Breast epithelium (tissue), 4 donors: ENCODE measurements at places on chromosomes 4 and X. TPM values are rescaled to one million over a fixed set of nuclear protein-coding genes. Genes with fewer than 3 reads are reported as not detected.
A peak's percentile ranks its signal among the peaks of the same experiment; 100 is the strongest.

Gene PFKFB1
- total RNA-seq = 18.7 TPM

Gene KLHL4
- total RNA-seq = 0.66 TPM

Gene SRPX2
- total RNA-seq = 61.0 TPM

Gene COL25A1
- 2.8 TPM for total RNA-seq

Gene SMIM31
- total RNA-seq = 0.44 TPM

Gene IL15
- total RNA-seq = 5.1 TPM

Gene PCYT1B
- 0.16 TPM for total RNA-seq

DNA sequence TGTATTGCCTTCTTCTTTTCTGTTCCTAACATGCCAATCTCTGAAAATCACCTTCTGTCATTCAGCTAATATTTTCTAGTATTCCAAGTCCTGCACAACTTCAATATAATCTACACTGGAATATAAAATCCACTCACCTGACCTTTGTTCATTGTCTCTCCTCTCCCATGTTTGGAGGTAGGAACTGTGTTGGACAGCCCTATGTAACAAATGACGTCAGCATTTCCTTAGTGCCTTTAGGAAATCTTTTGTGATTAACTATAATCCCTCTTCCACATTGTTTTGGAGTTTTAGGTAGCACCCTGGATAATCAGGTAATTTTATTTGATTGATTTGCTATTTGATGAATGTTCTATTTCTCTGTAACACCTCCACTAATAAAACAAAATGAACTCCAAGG is 814.8 kb upstream of the PRKX start:
- DNase-seq = no peak
- H3K4me1 ChIP-seq = no peaks in the 10 kb centered on the region
- H3K4me3 ChIP-seq = no peak overlapping the region
- no peaks in the 10 kb centered on the region for H3K36me3 ChIP-seq
- H3K27ac ChIP-seq = no peak overlapping the region

- H3K4me1 ChIP-seq = no peaks in the 10 kb centered on the region
- no peak overlapping the region for H3K4me3 ChIP-seq
- no peak overlapping the region for H3K27ac ChIP-seq
- no peak for DNase-seq
Observed at GRCh38 chrX:148047200-148047599, 66.1 kb downstream of the FMR1NB start.

DNA sequence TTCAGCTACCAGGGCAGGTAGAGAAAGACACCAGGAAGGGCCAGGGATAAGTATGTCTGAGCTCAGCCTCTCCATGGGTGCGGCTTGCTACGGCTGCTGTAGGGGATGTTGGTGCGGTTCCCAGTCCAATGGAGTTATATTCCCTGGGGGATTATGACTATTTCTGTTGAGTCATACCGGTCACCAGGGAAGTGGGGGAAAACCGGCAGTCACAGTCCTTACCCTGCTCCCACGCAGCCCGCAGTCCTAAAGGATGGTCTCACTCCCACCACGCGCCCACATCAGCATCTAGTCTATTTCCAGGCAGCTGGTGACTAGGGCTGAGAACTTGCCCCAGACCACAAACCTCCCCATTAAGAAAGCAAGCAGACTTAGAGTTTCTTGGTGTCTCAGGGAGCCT is 191.6 kb downstream of the VEGFC start:
- no peak for DNase-seq
- no peaks in the 10 kb centered on the region for H3K27me3 ChIP-seq
- H3K4me3 ChIP-seq = no peak overlapping the region
- no peaks in the 10 kb centered on the region for H3K4me1 ChIP-seq

- H3K27ac ChIP-seq = no peak overlapping the region
- H3K27me3 ChIP-seq = peaks cover 77% of the 10 kb centered on the region
- H3K4me1 ChIP-seq = no peaks in the 10 kb centered on the region
- no peak for DNase-seq
- H3K4me3 ChIP-seq = no peak overlapping the region
Observed at GRCh38 chr4:146643812-146644401, 5.2 kb downstream of the POU4F2 start.

GRCh38 chr4:167282171-167282864 is 48.0 kb upstream of the SPOCK3 start:
- H3K36me3 ChIP-seq = no peaks in the 10 kb centered on the region
- H3K4me1 ChIP-seq = no peaks in the 10 kb centered on the region
- H3K27ac ChIP-seq = no peak overlapping the region
- H3K4me3 ChIP-seq = no peak overlapping the region

GRCh38 chr4:141109983-141110382 is 23.3 kb downstream of the RNF150 start:
- H3K36me3 ChIP-seq = no peaks in the 10 kb centered on the region
- no peak for DNase-seq
- H3K4me1 ChIP-seq = no peaks in the 10 kb centered on the region
- H3K4me3 ChIP-seq = no peak overlapping the region
- no peaks in the 10 kb centered on the region for H3K27me3 ChIP-seq

DNA sequence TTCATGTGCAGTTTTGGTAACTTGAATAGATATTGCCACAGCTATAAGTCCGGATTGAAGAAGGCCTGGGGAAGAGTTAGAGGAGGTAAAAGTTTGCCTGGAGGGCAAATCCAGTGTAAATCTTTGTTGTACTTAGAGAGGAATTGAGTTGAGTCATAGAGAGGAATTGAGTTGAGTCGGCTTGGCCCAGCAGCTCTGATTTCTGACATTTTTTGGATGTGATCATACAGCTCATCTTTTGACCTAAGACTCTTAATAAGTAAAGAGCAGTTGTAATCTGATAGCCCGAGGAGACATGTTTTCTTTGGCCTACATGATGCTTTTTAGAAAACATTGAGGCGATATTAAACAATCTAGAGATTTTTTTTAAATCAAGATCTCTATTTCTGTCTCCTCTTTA is 3.9 kb downstream of the KIT start:
- H3K4me1 ChIP-seq = peaks cover 5% of the 10 kb centered on the region
- no peaks in the 10 kb centered on the region for H3K36me3 ChIP-seq
- H3K4me3 ChIP-seq = peak overlapping the region; percentile 68
- H3K27me3 ChIP-seq = peaks cover 5% of the 10 kb centered on the region
- no peak for DNase-seq

GRCh38 chrX:20011608-20012007 is 20.7 kb upstream of the BCLAF3 start:
- H3K27me3 ChIP-seq = peaks cover 9% of the 10 kb centered on the region
- no peak overlapping the region for H3K27ac ChIP-seq
- no peak overlapping the region for H3K4me3 ChIP-seq
- H3K4me1 ChIP-seq = no peaks in the 10 kb centered on the region
- DNase-seq = no peak

DNA sequence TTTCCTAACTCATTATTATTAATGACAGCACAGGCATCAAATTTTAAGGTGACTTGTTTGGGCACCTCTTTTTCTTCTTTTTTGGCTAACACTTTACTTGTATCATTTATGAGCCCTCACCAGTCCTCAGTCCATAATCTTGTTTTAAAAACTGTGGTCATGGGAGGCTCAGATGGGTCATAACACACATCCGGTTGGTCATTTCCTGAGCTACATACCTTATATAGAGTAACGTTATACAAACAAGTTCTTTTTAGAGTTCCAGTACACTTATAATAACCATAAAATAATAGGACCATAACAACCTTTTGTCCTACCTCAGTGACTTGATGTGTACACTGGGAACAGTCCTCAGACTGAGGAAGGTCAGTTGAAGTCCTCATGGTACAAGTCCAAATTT is 21.1 kb upstream of the PLS3 start:
- H3K4me1 ChIP-seq = no peaks in the 10 kb centered on the region
- H3K27me3 ChIP-seq = no peaks in the 10 kb centered on the region
- H3K27ac ChIP-seq = no peak overlapping the region
- no peak for DNase-seq

GRCh38 chr4:76622717-76623116 is 187.7 kb downstream of the SHROOM3 start:
- H3K27me3 ChIP-seq = no peaks in the 10 kb centered on the region
- no peaks in the 10 kb centered on the region for H3K4me1 ChIP-seq
- peak overlapping the region; percentile 76 for H3K27ac ChIP-seq
- H3K4me3 ChIP-seq = no peak overlapping the region
- H3K36me3 ChIP-seq = no peaks in the 10 kb centered on the region

DNA sequence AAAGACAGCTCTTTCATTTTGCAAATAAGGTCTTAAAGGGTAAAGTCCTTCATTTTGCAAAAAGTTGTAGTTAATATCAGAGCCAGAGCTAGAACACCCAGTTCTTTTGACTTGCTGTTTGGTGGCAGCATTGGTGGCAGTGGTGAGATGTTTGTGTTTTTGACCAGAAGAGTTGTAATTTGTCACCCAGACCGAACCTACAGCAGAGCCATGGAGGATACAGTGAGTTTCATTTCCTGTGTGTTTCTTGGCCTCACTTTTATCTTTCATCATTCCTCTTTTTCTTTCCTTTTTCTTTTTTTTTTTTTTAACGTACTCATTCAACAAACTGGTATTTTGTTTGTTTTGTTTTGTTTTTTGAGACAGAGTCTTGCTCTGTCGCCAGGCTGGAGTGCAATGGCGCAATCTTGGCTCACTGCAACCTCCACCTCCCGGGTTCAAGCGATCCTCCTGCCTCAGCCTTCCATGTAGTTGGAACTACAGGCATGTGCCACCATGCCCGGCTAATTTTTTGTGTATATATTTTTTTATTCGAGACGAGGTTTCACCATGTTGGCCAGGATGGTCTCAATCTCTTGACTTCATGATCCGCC is 116.4 kb downstream of the AFF1 start:
- H3K4me1 ChIP-seq = no peaks in the 10 kb centered on the region
- no peak overlapping the region for H3K4me3 ChIP-seq
- no peaks in the 10 kb centered on the region for H3K36me3 ChIP-seq
- no peak for DNase-seq
- H3K27ac ChIP-seq = no peak overlapping the region
- no peaks in the 10 kb centered on the region for H3K27me3 ChIP-seq

DNA sequence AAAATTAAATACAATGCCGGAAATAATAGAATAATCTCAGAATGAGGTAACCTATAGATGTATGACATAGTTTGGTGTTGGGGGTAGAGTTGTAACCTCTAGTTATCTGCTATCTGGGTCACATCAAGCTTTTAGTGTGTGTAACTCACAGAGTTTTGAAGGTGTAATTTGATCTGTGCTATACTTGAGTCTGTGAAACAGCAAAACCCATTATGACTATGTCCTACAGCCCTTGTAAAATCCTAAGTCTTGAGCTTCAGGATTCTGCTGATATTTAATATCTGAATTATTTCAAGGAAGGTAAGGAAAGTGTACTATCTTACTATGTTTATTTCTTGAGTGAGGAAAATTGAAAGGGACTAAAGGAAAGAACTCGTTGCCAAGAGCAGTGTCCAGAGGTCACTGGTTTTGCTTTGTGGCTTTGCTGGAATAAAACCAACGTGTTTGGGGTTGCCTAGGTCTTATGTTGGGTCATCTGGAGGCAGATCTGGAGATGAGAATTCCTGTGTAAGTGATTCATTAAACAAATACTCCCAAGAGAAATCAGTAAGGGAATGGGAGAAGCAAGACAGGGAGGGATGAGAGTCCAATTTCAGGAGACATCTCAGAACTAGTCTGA is 107.8 kb upstream of the CBLL2 start:
- H3K4me3 ChIP-seq = no peak overlapping the region
- peaks cover 7% of the 10 kb centered on the region for H3K27me3 ChIP-seq
- no peak for DNase-seq

- no peaks in the 10 kb centered on the region for H3K27me3 ChIP-seq
- H3K36me3 ChIP-seq = no peaks in the 10 kb centered on the region
- H3K4me1 ChIP-seq = no peaks in the 10 kb centered on the region
- no peak for DNase-seq
- H3K27ac ChIP-seq = no peak overlapping the region
Observed at GRCh38 chr4:122882857-122883735, 39.3 kb downstream of the NUDT6 start.

DNA sequence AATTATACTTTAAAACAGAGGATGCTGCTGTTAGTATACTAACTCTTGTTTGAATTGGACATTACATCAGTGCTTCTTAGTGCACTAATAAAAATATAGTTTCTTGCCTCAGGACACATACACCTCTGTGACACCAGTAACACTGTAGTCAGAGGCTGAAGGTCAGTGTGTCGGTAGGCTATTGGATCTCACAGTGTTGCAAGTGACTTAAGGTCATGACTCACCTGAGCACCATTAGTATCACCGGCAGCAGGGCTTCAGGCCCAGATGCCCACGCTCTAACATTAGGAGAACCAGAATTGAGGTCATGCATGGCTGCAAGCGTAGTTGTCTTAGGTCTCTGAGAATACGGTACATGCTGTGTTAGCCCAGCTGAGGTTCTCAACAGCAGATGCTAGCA is 15.2 kb downstream of the ETDC start:
- no peaks in the 10 kb centered on the region for H3K27me3 ChIP-seq
- H3K4me1 ChIP-seq = no peaks in the 10 kb centered on the region
- no peak overlapping the region for H3K27ac ChIP-seq
- no peak overlapping the region for H3K4me3 ChIP-seq

- DNase-seq = peak; percentile 18
- no peaks in the 10 kb centered on the region for H3K4me1 ChIP-seq
- H3K36me3 ChIP-seq = no peaks in the 10 kb centered on the region
- peak overlapping the region; percentile 88 for H3K27ac ChIP-seq
- H3K27me3 ChIP-seq = no peaks in the 10 kb centered on the region
- peak overlapping the region; percentile 64 for H3K4me3 ChIP-seq
Observed at GRCh38 chrX:119790977-119791436, 423 bp downstream of the RPL39 start.

DNA sequence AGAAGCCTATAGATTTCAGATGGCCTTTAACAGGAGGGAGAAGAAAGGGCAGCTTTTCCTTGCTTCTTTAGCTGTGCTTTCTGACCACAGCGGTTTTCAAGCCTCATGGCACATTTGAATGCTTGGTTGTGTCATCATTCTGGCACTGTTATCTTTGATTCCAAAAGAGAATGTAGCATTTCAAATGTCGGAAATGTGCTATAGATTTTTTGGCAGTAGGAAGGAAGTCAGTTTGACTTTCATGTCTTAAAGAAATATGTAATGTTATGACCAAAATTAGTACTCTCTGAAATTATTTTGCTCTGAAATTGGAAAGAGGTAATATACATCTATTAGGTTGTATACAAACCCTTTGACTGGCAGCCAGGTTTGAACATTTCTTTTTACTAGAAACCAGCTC is 171.9 kb downstream of the TENM3 start:
- H3K36me3 ChIP-seq = no peaks in the 10 kb centered on the region
- H3K4me3 ChIP-seq = no peak overlapping the region
- no peaks in the 10 kb centered on the region for H3K27me3 ChIP-seq
- no peaks in the 10 kb centered on the region for H3K4me1 ChIP-seq

- no peak overlapping the region for H3K4me3 ChIP-seq
- no peak overlapping the region for H3K27ac ChIP-seq
- H3K27me3 ChIP-seq = no peaks in the 10 kb centered on the region
- no peaks in the 10 kb centered on the region for H3K4me1 ChIP-seq
- no peak for DNase-seq
- H3K36me3 ChIP-seq = no peaks in the 10 kb centered on the region
Observed at GRCh38 chrX:45479196-45479834, 278.6 kb upstream of the DIPK2B start.

- DNase-seq = no peak
- no peaks in the 10 kb centered on the region for H3K36me3 ChIP-seq
- no peak overlapping the region for H3K27ac ChIP-seq
- H3K27me3 ChIP-seq = no peaks in the 10 kb centered on the region
- no peak overlapping the region for H3K4me3 ChIP-seq
Observed at GRCh38 chr4:75845992-75846391, 56.3 kb downstream of the PPEF2 start.
